ENCODE measurements at places on chromosomes 5 and 9. TPM values are rescaled to one million over a fixed set of nuclear protein-coding genes. Genes with fewer than 3 reads are reported as not detected.

Gene CARD6
- polyA plus RNA-seq = 5.1 TPM

Gene HRCT1
- polyA plus RNA-seq = 7.8 TPM

Gene YTHDC2
- 8.1 TPM for polyA plus RNA-seq

Gene PCDHGA9
- polyA plus RNA-seq = not detected

Gene VLDLR
- 2.4 TPM for polyA plus RNA-seq

Gene SPATA31D4
- polyA plus RNA-seq = not detected

Gene ADAMTS12
- polyA plus RNA-seq = 0.37 TPM

Gene CEP78
- polyA plus RNA-seq = 14.9 TPM

Gene PCDHB12
- 0.71 TPM for polyA plus RNA-seq

Gene PRR16
- polyA plus RNA-seq = 3.0 TPM

Gene CRHBP
- 1.1 TPM for polyA plus RNA-seq

Gene SMIM33
- polyA plus RNA-seq = not detected

Gene CBY3
- polyA plus RNA-seq = 0.07 TPM

Gene CAMK2A
- not detected for polyA plus RNA-seq

Gene ENTREP1
- 1.2 TPM for polyA plus RNA-seq

Gene HEMGN
- 0.74 TPM for polyA plus RNA-seq

Gene CDH12
- polyA plus RNA-seq = not detected

Gene PCDHA11
- polyA plus RNA-seq = not detected

Gene FGF18
- 0.25 TPM for polyA plus RNA-seq

Gene PCDHA8
- polyA plus RNA-seq = 0.06 TPM

Gene AKNA
- 8.9 TPM for polyA plus RNA-seq

Gene SOWAHA
- 72.0 TPM for polyA plus RNA-seq

Gene DOK3
- 3.1 TPM for polyA plus RNA-seq

Gene TMEM252
- 0.89 TPM for polyA plus RNA-seq

Gene ZNF483
- not detected for polyA plus RNA-seq

Gene CMYA5
- polyA plus RNA-seq = 1.3 TPM

Gene ZDHHC21
- 3.8 TPM for polyA plus RNA-seq

Gene C9orf153
- polyA plus RNA-seq = not detected

Gene CHSY3
- 0.33 TPM for polyA plus RNA-seq

Gene DMRT3
- not detected for polyA plus RNA-seq

Gene MEIKIN
- polyA plus RNA-seq = not detected

Gene RORB
- polyA plus RNA-seq = 0.01 TPM

Gene GLIPR2
- polyA plus RNA-seq = 13.0 TPM

Gene PCDHA9
- not detected for polyA plus RNA-seq

Gene IRX1
- polyA plus RNA-seq = not detected

Gene PALM2AKAP2
- polyA plus RNA-seq = 2.0 TPM

Gene FBXO4
- polyA plus RNA-seq = 15.3 TPM

Gene EPB41L4A
- polyA plus RNA-seq = 0.67 TPM

Gene ADAMTS13
- polyA plus RNA-seq = 2.4 TPM

Gene FOXE1
- polyA plus RNA-seq = 0.03 TPM

Gene OR1J2
- polyA plus RNA-seq = not detected

Gene CDH9
- 3.5 TPM for polyA plus RNA-seq

Gene AK1
- polyA plus RNA-seq = 11.6 TPM

Gene SLC6A3
- 0.30 TPM for polyA plus RNA-seq

Gene PCSK5
- polyA plus RNA-seq = 10.3 TPM

Gene ACOT12
- polyA plus RNA-seq = 0.38 TPM

Gene SPINK7
- polyA plus RNA-seq = 0.43 TPM

Gene AP3S1
- 62.7 TPM for polyA plus RNA-seq

Gene ACTBL2
- polyA plus RNA-seq = not detected

Gene MYOZ3
- 0.45 TPM for polyA plus RNA-seq

Gene LHX3
- not detected for polyA plus RNA-seq

Gene PPP3R2
- not detected for polyA plus RNA-seq

Gene MYOT
- polyA plus RNA-seq = 2.0 TPM

All from small intestine (tissue), 16 donors.